ENCODE measurements at places on chromosomes 1 and 21.

GRCh38 chr1:166063701-166064100 is 103.1 kb downstream of the FAM78B start:
- DNase-seq = no peak

GRCh38 chr1:15075817-15076216 is 77.7 kb upstream of the TMEM51 start:
- DNase-seq = no peak

DNA sequence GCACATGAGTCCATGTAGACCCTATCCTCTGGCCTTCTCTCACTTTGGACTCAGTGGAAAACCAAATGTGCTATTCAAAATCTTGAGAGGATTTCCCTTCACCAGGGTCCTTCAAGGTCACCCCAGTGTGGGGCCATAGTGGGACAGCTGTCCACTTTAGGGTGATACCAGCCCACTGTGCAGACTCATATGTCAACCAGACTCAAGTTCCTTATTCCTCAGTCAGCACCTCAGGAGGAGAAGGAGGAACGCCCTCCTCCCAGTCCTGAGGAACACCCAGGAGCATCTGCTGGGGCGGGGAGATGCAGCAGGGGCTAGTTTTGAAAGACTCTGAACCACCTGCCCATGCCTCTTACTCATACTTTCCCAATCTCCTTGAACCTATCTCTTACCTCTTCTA is 340.9 kb downstream of the MATN1 start:
- no peak for DNase-seq

GRCh38 chr1:117826119-117826518 is 103.3 kb downstream of the GDAP2 start:
- no peak for DNase-seq

- DNase-seq = no peak
These were observed 331.9 kb downstream of the OMA1 start for GRCh38 chr1:58214674-58215073.

DNA sequence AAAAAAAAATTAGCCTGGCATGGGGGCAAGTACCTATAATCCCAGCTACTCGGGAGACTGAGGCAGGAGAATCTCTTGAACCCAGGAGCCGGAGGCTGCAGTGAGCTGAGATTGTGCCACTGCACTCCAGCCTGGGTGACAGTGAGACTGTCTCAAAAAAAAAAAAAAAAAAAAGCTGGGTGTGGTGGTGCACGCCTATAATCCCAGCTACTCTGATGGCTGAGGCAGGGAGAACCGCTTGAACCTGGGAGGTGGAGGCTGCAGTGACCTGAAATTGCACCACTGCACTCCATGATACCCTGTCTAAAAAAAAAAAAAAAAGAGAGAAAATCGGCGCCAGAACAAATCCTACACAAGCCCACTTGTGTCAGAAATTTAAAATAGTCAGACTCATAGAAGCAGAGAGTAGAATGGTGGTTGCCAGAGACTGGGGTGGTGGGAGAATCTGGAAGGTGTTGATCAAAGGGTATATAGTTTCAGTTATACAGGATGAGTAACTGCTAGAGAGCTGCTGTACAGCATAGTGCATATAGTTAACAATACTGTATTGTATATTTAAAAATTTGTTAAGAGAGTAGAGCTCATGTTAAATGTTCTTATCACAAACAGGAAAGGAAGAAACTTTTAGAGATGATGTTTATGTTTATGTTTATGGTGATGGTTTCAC is 9.6 kb downstream of the DIP2A start:
- DNase-seq = no peak
